ENCODE measurements at places on chromosomes 1 and 21. TPM values are rescaled to one million over a fixed set of nuclear protein-coding genes. Genes with fewer than 3 reads are reported as not detected.

DNA sequence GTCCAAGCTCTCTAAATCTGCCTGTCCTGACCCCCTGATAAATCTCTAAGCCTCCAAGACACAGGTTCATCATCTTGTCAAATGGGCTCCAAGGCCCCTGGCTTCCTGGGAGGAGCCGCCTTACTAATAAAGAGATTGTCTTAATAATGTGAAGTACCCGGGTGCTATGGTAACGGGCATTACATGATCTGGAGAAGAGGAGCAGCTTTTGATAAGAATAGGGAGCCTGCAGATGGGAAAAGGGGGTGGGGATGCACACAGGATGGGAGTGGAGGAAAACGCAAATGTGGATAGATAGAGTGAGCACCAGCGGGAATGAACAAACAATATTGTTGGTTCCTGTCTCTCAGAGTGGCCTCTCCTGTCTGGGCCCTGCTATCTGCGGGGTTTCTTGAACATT lies 11.9 kb upstream of the RXRG start:
- DNase-seq = no peak

- no peak for DNase-seq
These were observed 11.0 kb downstream of the BRINP2 start for GRCh38 chr1:177181631-177182291.

SPAG17 gene
- total RNA-seq = 4.2 TPM

DNA sequence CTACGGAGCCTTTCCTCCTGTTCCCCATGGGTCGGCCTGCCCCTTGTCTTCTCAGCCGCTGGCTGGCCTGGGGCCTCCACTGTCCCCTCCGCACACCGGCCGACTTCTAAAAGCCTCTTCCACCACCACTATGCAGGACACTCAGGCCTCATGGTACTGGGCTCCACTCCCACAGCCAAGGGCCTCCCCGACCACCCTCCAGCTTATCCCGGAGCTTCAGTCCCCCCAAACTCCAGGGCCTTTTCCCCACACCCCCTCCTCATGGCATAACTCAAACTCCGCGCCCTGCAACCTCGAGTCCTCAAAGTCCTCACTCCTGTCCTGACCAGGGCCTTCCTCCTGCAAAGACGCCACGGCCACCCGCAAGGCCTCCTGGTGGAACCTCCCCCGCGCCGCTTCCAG lies 2.0 kb downstream of the LRRC41 start:
- DNase-seq = no peak

TINAGL1 gene
- total RNA-seq = 94.1 TPM

DNA sequence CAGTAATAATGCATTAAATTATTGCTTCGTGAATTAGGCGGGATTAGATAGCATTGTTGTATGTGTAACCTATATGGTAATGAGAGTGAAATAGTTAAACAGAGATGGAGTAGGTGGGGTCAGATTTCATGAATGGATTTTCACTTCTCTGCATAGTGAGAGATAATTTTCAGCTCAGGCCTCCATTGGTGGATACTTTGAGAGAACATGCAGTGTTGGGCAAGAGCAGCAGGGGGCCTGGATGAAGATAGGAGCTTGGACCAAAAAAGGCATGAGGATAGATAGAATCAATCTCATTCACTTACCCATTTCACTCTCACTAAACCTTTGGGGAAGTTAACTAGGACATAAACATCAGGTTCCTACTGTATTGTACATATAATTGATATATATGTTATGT lies 39.5 kb upstream of the C1orf87 start:
- no peak for DNase-seq

DNA sequence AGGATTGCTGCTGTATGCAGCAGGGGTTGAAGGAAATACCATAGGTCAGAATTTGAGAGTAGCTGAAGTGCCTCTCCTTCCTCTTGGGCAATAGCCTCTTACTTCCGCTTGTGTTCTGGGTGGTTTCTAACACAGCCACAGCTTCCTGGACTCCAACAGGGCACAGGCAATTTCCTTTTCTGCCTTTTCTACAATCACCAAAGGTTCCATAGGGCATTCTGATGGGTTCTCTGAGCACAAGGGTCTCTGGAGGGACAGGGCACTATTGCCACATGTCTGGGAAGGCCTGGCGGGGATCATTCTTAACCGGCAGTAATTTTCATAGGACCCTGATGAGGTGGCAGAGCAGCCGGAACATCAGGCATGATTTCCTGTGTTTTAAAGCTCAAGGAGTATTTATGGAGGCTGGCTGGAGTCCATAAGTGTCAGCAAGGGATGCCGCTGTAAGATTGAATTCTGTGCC lies 5.5 kb upstream of the AGTRAP start:
- no peak for DNase-seq

GRCh38 chr1:167225920-167226319 lies 5.2 kb downstream of the POU2F1 start:
- DNase-seq = no peak

GRCh38 chr21:17088500-17088899 lies 424.3 kb upstream of the CXADR start:
- no peak for DNase-seq

GRCh38 chr1:89360716-89361115 lies 3.1 kb upstream of the GBP6 start:
- DNase-seq = no peak

DNA sequence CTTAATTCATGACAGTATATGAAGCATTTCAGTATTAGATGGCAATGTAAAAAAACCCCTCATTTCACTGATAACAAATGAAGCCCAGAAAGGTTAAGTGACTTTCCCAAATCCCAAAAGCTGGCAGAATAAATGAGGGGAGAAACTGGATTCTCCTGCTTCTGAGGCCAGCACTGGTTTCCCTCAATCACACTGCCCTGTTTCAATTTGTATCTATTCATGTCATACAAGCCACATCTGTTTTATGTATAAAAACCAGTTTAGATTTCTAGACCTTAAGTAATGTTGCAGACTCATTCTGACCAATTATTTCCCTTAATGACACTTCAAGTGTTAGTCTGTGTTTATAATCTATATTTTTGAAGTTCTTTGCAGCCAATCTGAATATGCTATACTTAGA lies 16.8 kb downstream of the PLPPR4 start:
- no peak for DNase-seq

GRCh38 chr1:58813801-58814200 lies 30.0 kb upstream of the JUN start:
- DNase-seq = no peak

DNA sequence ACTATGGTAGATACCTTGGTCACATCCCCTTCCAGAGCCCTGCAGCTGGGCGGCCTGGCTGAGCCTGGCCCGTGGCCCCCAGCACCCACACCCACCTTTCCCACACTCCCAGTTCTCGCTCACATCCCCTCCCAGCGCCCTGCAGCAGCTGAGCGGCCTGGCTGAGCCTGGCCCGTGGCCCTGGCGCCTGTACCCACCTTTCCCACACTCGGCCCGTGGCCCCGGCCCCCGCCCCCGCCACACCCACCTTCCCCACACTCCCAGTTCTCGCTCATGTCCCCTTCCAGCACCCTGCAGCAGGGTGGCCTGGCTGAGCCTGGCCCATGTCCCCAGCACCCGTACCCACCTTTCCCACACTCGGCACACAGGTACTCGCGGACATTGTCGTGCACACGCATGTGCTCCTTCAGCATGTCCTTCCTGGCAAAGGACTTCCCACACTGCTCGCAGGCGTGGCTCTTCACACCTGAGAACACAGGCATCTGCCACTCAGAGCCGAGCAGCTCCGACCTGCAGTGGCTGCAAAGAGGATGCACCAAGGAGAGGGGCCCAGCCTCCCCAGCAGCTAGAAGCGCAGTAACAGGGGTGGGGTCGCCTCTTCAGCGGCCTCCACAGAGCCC lies 52.5 kb upstream of the RIPK4 start:
- no peak for DNase-seq

OR2T11 gene
- total RNA-seq = not detected

DNA sequence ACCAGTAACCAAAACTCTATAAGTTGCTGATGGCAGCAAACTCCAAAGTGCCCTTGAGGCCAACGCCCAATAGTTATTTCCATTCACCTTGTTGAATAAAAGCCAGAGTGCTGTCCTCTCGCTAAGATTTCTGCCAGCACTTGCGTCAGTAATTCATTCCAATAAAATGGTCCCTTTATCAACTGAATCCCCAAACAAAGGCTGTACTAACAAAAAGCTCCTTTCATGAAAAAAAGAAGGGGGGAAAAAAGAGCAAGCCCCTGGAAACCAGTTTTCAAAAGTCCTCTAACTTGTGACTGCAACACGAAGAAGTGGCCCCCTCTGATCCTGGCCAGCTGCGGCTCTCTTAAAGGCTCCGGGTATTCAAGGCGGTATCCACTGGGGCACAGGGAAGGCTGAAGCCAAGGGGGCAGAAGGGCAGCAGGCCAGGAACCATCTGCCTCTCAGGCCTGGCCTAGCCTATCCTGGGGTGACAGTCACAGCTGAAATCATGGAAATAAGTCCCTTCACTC lies 55.8 kb upstream of the ZNF326 start:
- no peak for DNase-seq

- DNase-seq = no peak
These were observed 362.3 kb downstream of the HLX start for GRCh38 chr1:221241592-221241991.

RAB3B gene
- total RNA-seq = 1.7 TPM

FAM72A gene
- 2.0 TPM for total RNA-seq

DNA sequence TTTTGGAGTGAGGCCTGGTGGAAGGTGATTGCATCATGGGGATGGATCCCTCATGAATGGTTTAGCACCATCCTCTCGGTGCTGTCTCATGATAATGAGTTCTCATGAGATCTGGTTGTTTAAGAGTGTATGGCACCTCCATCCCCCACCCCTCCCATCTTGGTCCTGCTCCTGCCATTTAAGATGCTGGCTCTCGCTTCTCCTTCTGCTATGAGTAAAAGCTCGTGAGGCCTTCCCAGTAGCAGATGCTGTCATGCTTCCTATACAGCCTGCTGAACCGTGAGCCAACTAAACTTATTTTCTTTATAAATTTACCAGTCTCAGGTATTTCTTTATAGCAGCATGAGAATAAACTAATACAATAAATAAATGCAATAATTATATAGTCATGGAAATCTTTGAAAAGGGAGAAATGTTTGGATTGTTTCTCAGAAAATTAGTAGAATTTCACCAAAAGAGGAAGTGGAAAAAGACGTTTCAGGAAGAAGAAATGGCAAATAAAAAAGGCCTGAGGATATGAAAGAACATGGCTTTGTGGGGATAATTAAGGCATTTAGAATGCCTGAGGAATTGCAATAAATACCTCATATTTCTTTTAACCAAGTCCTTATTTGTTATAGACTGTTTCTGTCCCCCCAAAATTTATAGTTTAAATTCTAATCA lies 451.2 kb upstream of the ADGRL4 start:
- no peak for DNase-seq

- no peak for DNase-seq
These were observed 27.4 kb upstream of the FOXD3 start for GRCh38 chr1:63294803-63295594.

- DNase-seq = no peak
These were observed 12.8 kb upstream of the TMPRSS2 start for GRCh38 chr21:41520560-41521442.

EXO1 gene
- total RNA-seq = 7.9 TPM

- no peak for DNase-seq
These were observed 19.7 kb upstream of the DYNLT5 start for GRCh38 chr1:66732407-66733166.

KCNA3 gene
- total RNA-seq = 3.1 TPM

DNA sequence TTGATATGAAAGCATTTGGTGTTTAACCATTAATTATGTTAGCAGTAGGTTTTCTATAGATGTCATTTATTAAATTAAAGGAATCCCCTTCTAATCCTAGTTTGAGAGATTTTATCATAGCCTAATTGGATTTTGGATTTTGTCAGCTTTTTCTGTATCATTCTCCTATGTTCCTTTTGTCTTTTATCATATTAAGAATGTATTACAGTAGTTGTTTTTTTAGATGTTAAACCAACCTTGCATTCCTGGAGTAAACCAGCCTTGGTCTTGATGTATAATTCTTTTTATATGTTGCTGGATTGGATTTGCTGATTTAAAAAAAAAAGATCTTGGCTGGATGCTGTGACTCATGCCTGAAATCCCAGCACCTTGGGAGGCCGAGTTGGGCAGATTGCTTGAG lies 5.6 kb downstream of the SETDB1 start:
- DNase-seq = no peak

CDA gene
- 0.53 TPM for total RNA-seq

GRCh38 chr1:1788136-1788535 lies 9.9 kb upstream of the NADK start:
- no peak for DNase-seq

GRCh38 chr1:110390692-110391245 lies at the start of gene SLC16A4:
Gene SLC16A4, minus strand, starts transcription at chr1:110391026. Its CDS starts 1,703 bp downstream, at chr1:110389323.
- DNase-seq = no peak

NBPF4 gene
- total RNA-seq = not detected

DNA sequence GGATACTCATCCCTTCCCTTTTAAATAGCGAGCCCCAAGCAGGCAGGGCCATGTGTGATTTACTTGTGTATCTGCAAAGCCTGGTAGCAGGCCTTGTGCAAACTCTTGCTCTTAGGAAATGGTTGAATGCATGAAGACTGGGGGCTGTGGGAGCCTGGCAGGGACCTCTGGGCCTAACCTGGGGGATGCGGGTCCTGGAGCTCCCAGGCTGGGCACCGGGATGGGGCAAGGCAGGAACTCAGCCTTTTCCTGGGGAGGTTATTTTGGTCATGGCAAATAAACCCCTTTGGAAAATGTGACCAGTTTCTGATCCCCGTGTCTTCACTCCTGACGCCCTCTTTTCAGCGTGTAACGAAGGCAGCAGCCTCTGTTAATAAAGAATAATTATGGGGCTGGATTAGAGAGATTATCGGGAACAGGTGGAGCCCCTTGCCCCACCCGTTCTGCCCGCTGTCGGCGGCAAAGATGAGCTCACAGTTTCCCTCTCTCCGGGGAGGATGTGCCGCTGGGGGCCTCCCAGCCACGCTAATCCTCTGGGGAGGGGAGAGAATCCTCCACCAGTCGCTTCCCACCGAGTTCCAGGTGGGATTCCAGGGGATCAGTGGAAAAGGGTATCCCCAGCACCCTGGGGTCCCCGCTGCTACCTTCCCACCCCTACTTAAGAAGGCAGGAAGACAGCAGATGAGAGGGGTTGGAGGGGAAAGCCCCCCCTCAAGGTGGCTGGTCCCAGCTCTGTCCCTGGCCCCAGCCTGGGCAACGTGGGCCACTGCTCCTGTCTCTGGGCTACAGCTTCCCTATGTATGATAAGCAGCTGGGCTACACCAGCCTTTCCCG lies 69.7 kb upstream of the WNT4 start:
- no peak for DNase-seq

GRCh38 chr1:185094761-185095160 lies 49.4 kb downstream of the RNF2 start:
- DNase-seq = no peak

GRCh38 chr21:32578107-32578691 lies 7.1 kb downstream of the TCP10L start:
- no peak for DNase-seq

- DNase-seq = no peak
These were observed 2.1 kb downstream of the GPR161 start for GRCh38 chr1:168134642-168135041.

DNA sequence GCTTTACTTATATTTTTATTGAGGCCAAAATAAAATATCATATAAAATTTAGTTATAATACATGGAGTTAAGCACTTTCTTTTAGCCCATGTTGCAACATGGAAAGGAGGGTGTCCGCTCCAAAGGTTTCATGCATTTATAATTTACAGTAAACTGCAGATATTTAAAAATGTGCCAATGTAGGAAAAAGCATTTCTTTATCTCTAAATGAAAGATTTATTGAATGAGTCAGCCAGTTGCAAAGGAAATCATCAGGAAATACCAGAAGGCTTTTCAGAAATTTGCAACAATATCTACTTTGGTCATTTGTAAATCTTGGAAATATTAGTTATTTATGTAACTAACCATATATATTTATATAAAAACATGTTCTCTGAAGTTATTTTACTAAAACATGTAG lies 12.1 kb downstream of the ATP6V1G3 start:
- no peak for DNase-seq
